Glutamatergic neuron (in vitro differentiated cells): ENCODE measurements at places on chromosomes 13 and 19.

- DNase-seq, result peak; percentile 82
These were observed 1.2 kb upstream of the NKPD1 start for GRCh38 chr19:45161738-45162607.

- no peak for DNase-seq
These were observed 606 bp downstream of the ERCC5 start for GRCh38 chr13:102846261-102847015.

DNA sequence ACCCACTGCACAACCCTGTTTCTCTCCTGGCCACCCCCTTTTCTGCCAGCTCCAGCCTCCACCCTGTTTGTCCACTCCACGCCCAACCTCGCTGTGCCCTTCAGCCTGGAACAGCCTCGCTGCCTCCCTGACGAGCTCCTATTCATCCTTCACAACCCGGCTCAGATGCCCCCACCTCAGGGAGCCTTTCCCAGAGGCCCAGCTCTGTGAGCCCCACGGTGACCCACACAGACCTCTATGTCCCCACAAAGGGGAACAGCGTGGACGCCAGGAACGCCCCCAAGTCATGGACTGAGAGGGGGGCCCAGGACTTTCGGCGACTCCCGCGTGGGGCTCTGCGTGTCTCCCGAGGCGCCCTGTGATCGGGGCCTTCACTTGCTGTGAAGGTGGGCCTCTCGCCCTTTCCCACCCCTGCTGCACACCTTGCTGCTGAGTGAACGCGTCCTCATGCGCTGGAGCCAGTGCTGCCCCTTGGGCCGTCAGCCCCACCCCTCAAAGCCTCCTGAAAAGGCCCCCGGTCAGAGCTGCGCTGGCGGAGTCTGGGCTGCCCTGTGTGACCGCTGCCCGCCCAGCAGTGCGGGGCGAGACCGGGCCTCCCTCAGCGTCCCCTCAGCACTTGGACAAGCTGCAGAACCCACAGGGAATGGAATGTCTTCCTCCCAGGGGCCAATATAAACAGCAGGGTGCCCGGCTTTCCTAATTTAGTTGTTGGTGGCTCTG, 40.0 kb downstream of the ADPRHL1 start:
- no peak for DNase-seq

GRCh38 chr13:40777166-40777808, 6.3 kb upstream of the MRPS31 start:
- no peak for DNase-seq

- no peak for DNase-seq
These were observed 1.0 kb upstream of the ETFB start for GRCh38 chr19:51367255-51367564.

- no peak for DNase-seq
These were observed 44.9 kb downstream of the ZNF823 start for GRCh38 chr19:11693505-11694499.

DNA sequence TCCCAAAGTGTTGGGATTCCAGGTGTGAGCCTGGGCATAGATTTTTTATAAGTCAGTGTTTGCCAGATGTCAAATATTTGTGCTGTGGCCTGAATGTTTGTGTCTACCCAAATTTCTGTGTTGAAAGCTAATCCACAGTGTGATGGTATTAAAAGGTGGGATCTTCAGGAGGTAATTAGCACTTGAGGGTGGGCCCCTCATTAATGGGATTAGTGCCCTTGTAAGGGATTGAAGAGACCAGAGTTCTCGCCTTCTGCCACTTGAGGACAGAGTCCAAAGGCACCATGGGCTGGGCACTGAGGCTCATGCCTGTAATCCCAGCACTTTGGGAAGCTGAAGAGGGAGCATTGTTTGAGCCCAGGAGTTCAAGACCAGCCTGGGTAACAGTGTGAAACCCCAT, 9.7 kb upstream of the FBXO17 start:
- DNase-seq, result no peak

- no peak for DNase-seq
These were observed 5.4 kb upstream of the PLAUR start for GRCh38 chr19:43675269-43675879.

DNA sequence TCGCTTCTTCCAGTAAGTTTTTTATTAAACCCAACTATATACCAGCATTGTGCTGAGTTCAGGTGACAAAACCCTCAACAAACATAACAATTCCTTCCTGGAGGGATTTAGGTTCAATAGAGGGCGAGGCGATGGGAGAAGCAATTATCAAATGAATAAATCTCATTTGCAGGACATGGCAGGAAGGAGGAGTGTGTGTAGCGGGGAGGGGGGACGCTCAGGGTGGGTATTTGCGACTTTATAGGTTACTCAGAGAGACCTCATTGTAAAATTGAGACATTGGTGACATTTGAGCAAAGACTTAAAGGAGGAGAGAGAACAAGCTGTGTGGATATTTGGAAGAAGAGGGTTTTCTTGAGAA, 3.9 kb downstream of the C3 start:
- DNase-seq, result no peak

- no peak for DNase-seq
These were observed 61.7 kb downstream of the GNG7 start for GRCh38 chr19:2640563-2641331.

- DNase-seq, result no peak
These were observed 21.2 kb downstream of the DEDD2 start for GRCh38 chr19:42196011-42197001.

DNA sequence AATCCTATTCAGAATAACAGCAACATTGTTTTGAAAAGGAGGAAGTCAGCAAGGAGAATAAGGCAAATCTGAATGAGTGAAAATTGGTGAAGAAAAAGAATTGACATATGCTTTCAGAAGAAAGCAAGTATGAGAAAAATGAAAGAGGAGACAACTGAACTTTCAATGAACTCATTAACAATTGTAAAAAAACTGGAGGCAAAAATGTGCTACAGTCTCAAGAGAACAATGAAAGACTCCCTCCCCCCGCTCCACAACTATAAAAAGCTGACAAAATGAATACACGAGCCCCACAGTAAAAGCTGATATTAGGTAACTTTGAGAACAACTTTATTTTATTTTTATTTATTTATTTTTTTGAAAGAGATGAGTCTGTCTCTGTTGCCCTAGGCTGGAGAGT, 373.1 kb downstream of the DIAPH3 start:
- DNase-seq, result no peak

DNA sequence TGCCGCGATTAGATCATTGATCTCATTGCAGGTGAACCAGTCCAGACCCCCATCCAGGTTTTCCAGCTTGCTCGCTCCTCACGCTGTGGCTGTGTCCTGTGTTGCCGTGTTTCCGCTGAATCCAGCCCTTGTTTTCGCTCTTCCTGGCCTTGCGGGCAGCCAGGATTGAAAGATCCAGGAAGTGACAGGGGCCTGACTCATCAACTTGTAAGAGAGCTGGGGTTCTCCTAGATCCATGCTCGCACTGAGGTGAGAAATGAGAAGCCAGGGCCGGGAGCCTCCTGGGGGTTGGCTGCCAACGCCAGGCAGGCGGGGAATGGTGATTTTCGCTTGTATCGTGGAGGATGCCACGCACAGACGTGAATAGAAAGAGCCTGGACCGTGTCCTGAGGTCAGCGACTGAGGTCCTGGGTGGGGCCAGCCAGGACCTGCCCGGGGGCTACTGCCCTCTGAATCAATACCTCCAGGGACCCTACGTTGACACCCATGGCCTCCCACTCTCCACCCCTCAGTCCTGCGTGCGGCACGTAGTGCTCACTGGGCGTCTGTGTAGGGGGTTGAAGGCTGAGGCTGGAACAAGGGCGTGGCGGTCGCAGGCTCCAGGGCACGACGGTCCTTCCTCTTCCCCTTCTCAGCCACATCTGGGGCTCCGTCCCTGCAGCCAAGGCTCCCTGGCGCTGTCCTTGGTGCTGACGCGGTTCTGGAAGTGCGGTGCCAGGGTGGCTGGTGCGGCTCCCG, 7.3 kb upstream of the PTPRH start:
- DNase-seq, result peak; percentile 88

GRCh38 chr13:66914155-66914554, 316.0 kb downstream of the PCDH9 start:
- DNase-seq, result no peak

- no peak for DNase-seq
These were observed 255.2 kb downstream of the PCDH9 start for GRCh38 chr13:66974889-66975288.
